ENCODE measurements at places on chromosomes 3 and 15. TPM values are rescaled to one million over a fixed set of nuclear protein-coding genes. Genes with fewer than 3 reads are reported as not detected.

Gene MEX3B
- 4.1 TPM for total RNA-seq

DNA sequence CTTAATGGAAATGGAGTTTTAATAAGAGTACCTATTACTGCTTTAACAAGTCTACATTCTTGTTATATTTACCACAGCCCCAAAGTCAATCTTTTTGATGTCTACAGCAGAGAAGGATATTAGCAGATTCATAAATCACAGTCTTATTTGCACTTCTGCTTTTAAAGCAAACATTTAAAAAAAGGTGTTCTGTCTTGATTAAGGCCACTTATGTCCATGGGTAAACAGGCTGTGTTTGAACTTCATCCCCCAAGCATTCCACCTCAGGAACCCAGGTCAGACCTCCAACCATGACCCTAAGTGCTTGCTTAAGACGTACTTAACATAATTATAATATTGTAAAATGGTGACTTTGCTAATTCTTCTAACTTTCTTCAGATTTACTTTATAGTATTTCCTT, 113.4 kb downstream of the CMSS1 start:
- no peak for DNase-seq

DNA sequence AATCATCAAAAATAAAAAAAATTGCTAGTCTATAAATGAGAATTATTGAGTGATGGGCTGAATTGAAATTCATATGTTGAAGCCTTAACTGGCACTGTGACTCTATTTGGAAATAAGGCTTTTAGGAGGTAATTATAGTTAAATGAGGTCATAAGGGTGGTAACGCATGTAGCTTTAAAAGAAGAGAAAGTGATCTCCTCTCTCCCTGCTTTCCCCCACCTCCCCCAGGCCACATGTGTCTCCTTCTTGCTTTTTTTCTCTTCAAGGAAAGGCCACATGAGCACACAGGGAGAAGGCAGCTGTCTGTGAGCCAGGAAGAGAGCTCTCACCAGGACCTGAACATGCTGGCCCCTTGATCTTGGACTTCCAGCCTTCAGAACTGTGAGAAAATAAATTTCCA, 48.2 kb upstream of the ARPP19 start:
- DNase-seq, result no peak

GRCh38 chr3:39533226-39533625, 65.7 kb downstream of the MOBP start:
- DNase-seq, result no peak

DNA sequence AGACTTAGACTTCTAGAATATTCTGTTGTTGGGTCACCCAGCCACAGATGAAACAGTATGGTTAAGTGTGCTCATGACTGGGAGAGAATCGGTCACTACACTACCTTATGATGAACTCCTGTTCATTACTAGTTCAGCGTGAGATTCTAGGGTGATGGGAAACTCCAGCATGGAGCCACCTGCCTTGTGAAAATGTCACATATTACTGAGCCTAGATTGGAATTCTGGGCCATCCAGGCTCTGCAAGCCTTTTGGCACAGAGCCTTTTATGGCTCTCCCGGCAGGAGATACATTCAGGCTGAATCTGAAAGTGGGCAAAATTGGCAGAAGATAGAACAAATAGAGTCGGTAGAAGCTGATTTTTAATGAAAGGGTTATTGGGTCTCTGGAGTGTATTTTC, 19.0 kb downstream of the NANOGP8 start:
- DNase-seq, result no peak

DNA sequence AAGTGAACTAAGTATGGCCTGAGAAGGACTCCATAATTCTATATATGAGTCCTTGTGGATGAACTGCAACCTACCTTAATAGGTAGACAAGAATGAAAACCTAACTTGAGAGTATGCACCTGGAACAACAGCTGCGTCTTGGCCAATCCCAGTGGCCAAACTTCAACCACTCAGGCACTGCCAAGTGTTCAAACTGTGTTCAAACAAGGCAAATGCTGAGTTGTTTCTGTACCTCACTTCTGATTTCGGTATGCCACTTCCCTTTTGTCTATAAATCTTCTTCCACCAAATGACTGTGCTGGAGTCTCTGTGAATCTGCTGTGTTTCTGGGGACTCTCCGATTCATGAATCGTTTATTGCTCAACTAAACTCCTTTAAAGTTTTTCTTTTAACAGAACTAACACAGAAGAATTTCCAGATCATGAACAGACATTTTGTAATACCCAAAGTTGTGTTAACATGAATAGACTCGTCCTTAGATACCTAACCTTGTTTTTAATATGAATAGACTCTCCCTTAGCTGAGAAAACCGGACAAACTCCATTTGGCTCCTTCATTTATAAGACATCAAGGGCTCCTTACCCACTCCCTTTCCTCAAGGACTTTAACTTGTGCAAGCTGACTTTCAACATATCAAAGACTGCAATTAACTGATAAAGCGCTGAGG, 4.1 kb downstream of the ZNF717 start:
- no peak for DNase-seq

Measured in mucosa of gallbladder (tissue), 1 donor.